Memory B cell (primary cell): ENCODE measurements at places on chromosomes 3 and 15.

DNA sequence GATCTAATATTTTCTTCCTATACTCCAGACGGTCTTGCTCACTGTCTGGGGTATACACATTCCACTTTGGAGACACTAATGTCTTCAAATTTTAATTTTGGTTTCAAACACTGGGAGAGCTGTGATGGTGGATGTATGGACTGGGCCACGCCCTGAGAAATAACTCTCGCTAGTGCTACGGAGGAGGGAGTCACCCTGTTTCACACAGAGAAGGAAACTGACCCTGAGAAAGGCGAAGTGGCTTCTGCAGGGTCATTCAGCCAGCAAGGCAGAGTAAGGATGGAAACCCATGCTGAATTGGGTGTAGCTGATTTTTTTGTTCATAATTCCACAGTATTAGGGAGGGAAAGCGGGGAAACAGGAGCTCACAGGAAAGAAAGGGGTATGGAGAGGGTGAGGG lies 8.6 kb upstream of the SKIC8 start:
- DNase-seq: no peak

DNA sequence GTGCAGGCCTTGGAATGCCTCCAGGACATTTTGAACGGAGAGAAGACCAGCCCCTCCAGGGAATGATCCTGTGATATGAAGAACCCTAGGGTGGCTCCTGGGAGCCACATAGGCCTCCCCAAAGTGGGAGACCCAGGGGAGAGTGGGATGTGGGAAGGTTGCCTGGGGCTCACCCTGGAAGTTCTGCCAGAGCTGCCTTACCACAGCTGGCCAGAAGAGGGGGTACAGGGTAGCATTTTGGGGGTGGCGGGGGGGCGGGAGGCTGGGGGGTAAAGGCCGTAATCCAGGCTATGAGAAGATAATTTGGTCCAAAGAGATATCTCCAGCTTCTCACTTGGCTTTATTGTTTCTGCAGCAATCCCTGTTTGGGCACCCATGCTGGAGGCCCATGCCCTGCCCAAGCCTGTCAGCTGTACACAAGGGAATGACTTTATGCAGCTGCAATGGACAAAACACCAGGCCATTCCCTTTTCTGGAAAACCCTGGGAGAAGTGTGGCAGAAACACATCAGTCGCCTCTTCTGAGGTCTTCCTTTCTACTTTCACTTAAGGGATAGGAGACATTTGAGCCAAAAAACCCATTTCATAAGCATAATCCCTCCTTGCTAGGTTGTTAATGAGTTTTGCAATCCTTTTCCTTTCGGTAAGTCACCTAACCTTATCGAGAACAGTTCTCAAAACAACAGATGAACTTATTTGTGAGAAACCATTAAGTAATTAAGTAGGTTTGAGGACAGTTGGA lies 11.0 kb upstream of the MUSTN1 start:
- DNase-seq: peak; percentile 37

- DNase-seq: no peak
Observed at GRCh38 chr15:29220852-29221251, 48.8 kb downstream of the NSMCE3 start.

- DNase-seq: no peak
Observed at GRCh38 chr15:85603703-85604102, 191.0 kb downstream of the KLHL25 start.

DNA sequence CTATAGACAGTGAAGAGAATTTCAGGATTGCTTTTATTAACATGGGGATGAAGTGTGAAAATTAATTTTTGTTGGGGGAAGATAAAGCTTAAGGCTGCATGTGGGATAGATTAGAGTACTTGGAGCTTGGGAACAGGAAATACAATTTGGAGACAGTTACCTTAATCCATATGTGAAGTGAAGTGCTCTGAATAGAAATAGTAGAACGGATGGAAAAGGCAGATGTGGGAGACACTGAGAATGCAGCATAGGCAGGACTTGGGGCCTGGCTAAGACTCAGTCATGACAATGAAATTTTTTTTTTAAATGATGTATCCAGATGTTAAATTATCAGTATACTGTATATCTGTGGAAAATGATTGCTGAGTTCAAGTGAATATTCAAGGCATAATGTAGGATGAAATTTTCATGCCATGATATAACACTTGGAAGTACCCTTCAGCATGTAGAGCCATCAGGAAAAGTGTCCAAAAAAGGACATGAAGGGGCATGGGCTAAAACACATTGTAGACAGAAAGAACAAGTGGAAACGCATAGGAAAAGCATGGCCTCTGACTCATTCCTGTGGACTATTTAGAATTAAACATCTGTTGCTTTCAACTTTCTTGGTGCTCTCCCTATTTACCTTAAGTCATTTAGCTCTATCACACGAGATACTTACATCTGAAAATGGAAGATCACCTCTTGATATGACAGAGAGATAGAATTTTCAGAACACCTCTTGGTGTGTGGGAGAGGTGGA lies 134.8 kb downstream of the RBMS3 start:
- no peak for DNase-seq

- DNase-seq: no peak
Observed at GRCh38 chr15:84631706-84632272, 22.3 kb downstream of the WDR73 start.

GRCh38 chr3:16426665-16427064 lies 86.8 kb downstream of the RFTN1 start:
- no peak for DNase-seq

- DNase-seq: peak; percentile 2
Observed at GRCh38 chr15:96042734-96043224, 287.7 kb upstream of the NR2F2 start.

DNA sequence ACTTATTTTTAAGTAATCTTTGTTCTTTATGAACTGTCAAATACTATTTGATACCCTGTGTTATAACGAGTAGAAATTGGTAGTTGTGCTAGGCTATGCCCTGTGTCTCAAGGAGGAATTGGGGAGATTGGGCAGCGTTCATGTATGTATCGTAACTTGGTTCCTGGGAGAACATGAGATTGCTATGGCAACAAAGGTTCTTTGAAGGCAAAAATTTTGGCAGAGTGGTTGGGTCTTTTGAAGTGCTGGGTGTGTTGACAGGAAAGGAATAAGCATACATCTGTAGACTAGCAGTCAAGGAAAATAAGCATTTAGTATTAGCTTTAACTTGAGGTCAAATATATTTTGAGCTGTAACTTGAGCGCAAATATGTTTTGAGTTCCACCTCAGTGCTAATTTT lies 45.3 kb downstream of the TCF12 start:
- DNase-seq: no peak
